ENCODE measurements at places on chromosomes 2 and 18.

DNA sequence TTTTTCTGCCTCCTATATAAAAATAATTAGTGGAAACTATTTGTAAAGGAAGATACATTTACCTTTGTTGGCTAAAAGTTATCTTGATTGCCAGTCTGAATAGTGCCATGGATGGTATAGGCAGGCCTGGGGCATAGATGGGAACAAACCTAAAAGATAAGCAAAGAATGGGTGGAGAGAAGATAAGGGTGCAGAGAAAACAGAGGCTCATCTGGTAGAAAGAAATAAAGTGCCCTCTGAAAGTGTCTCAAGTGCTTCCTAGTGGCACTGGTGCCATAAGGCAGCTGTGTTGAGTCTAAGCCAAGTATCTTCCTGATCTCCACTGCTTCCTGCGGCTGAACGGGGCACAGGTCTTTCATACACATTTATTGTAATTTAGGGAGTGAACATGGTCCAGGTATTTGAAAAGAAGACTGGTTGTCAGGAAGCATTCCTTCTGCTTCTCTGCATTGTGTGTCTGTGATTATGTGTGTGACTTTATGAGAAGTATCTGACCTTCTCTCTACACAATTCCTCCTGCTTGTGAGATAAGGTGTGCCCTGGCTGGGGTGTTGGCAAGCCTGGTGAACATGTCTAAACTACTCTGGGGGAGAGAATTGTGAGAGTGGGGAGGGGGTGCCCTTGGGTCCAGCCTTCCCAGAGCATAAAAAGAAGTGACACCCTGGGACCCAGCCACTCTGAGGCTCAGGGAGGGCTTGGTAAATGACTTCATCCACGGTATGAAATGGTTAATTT, 280.5 kb downstream of the CAMKMT start:
- DNase-seq: no peak

GRCh38 chr2:215615803-215616174, 179.9 kb upstream of the FN1 start:
- no peak for DNase-seq

DNA sequence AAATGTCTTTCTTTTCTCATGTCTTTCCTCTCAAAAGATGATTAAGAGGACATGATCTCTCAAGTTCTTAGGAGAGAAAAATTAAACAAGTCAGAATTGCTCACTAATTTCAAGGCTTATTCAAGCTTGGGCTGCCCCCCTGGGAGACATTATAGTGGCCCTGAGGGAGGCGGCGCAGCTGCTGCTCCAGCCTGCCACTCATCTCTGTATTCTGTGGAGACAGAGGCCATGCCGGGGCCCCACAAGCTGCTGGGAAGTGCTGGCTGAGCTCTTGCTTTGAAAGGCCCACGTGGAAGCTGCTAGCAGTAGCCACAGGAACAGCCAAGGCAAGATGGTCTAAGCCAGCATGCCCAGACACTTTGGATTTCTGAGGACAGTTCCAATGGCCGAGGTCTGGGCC, 267.4 kb downstream of the LNPK start:
- DNase-seq: no peak

GRCh38 chr2:78676921-78677696, 348.4 kb upstream of the REG3G start:
- no peak for DNase-seq

- no peak for DNase-seq
Measured at GRCh38 chr2:43333656-43334144, 107.3 kb upstream of the ZFP36L2 start.

GRCh38 chr18:78321402-78321801, 658.2 kb upstream of the SALL3 start:
- no peak for DNase-seq

GRCh38 chr18:70132999-70133398, 72.5 kb downstream of the RTTN start:
- no peak for DNase-seq
